Bronchial smooth muscle cell (primary cell): ENCODE measurements at places on chromosomes 1 and 21. TPM values are rescaled to one million over a fixed set of nuclear protein-coding genes. Genes with fewer than 3 reads are reported as not detected.

Gene CFAP45
- 0.79 and 1.0 TPM in 2 replicates for total RNA-seq

Gene DBT
- total RNA-seq, result 8.2 and 8.8 TPM in 2 replicates

Gene DIO1
- total RNA-seq, result not detected in 2 replicates

Gene CYP4A11
- not detected in 2 replicates for total RNA-seq

Gene UBXN11
- 5.2 and 7.5 TPM in 2 replicates for total RNA-seq

Gene PLPPR4
- 0.17 and 1.1 TPM in 2 replicates for total RNA-seq

Gene SPRR2D
- not detected in 2 replicates for total RNA-seq

Gene KLF17
- 0.16 TPM in 1 of 2 replicates, not detected in the other for total RNA-seq

Gene LEMD1
- total RNA-seq, result not detected in 2 replicates

Gene PRKAA2
- total RNA-seq, result 0.69 and 1.1 TPM in 2 replicates
